Stimulated activated CD8-positive, alpha-beta memory T cell treated with anti-CD3 and anti-CD28 coated beads, Interleukin-15, amount 100 ng/mL, for 48 hours (primary cell): ENCODE measurements at places on chromosomes 12 and 14.

DNA sequence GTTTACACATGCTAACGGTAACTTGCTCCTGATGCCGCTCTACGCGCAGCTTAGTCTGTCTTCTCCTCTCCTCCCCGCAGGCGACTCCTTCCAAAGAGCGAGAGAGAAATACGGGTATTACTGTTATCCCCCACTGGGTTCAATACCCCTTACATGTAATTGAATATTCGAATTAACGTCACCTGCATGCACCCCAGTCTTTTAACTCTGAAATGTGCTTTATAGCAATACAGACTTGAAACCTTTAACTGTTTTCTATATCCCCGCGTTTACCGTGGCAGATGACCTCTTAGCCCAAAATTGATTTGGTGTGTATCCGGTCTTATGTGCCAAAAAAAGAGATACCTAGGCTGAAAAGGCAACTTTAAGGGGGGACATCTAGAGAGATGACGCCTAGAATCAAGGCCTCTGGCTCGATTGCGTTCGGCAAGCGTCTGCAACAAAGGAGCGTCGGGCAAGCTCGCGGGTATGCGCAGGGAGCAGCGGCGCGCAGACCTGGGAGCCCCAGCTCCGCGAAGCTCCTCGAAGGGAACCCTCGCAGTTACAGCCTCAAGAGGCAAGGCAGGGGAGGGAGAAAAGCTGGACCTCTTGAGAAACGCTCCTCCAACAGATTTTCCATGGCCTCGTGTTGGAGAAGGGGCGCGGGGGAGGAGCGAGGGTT is 6.8 kb upstream of the FOXG1 start:
- DNase-seq, result no peak

DNA sequence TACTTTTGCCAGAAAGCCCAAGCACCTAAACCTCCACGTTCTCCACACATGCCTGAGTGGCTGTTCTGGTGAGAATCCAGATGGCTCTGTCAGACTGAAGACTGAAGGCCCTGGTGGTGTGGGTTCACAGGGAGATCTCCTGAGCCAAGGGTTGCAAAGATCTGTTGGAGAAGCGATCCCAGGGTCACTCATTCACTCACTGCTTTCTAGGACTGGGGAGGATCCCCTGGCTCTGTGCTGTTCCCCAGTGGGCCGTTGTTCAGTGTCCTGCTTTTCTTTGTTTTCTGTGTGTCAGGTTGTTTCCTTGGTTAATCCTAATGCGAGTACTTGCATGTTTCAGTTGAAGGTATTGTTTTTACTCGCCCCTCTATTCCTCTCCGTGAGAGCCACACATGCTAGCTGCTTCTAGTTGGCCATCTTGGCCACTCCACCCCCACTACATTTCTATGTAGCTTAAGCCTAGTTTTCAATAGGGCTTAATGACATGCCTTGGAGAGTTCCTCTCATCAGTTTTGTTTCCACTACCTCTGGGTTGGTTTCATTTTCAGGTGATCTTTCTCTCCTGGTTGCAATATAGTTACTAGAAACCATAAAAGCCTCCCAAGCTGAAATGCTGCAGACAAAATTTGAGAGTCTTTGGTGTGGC is 144.5 kb upstream of the SLC38A2 start:
- peak; percentile 15 for DNase-seq

GRCh38 chr14:64369201-64369600 is 19.0 kb upstream of the MTHFD1 start:
- DNase-seq, result no peak

- no peak for DNase-seq
Observed at GRCh38 chr12:17841496-17841895, 248.5 kb downstream of the RERGL start.

DNA sequence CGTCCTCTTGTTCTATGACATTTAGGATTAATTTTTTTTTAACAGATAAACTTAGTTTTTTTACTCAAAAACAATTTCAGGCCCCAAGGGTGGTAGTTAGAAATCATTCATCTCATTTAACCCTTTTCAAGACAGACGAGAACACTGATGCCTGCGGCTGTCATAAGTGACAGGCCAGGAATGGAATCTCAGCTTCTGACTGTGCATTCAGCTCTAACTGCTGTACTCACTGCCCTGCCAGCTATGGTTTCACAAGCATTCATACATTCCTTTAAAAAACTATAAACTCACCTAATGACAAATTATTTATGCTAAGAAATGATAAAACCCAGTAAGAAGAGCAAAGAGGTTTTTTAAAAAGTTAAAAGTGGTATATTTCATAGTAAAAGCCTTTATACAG is 8.8 kb downstream of the DENND5B start:
- DNase-seq, result no peak

DNA sequence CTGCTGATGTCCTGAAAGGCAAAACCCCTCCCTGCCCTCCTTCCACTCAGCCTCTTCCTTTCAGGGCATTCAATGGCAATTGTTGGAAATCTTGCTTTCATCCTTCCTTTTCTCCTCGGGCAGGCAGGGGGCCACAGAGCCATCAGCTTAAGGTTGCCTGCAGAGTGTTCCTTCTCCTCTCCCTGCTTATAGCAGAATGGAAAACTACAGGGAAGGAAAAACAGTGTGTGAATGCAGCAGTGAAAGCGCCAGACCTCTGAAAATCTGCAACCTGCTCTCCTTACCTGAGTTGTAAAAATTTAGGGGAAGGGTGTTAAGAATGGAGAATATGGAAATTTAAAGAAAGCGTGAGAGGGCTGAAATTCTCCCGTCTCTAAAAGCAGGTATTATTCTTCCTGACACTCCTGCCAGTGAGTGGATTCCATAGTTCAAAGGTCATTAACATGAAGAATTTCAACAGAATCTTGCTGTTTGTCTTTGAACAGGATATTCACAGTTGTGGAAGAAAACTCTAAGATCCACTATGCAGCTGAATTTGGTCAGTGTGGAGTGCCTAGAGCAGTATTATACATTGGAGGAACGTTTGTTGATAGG is 348.8 kb downstream of the KCNH5 start:
- DNase-seq, result no peak

GRCh38 chr12:5523396-5524115 is 91.6 kb downstream of the NTF3 start:
- DNase-seq, result no peak

DNA sequence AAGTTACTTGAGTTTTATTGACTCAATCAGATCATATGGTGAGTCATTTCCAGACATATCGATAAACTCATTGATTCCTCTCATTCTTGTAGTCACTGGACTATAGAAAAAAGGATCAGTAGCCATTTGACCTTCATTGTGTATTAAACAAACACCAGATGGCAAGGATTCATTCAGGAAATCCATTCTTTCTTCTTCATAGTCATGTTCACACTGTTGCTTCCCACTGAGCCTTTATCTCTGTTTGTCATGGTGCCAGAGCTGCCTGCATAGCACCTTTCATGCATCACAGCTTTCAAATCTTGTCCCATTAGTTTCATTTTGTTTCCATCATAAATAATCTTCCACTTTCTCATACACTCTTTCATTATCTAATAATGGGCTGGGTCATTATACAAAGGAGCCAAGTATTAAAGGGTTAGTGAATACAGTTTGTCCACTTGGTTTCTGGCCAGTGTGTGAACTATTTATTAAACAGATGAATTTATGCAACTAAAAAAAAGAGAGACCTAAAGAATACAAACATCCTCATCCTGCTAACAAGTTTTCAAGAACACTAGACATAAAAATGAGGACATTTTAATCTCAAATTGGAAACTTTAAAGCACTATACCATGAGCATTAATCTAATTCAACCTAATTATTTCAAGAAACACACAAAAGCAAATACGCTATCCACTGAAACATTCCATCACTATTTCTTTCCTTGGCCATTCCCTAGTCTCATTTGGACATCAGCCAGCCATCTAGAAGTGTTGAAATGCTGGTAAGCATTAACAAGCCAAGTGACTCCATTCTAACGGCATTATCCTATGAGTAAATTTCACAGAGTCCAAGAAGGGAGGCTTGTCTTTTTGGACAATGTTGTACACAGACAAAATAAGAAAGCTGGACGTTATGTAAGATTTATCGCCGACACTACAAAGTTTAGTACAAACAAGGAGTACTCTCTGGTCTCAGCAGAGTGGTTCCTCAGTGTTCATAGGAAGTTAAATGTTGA is 476.5 kb downstream of the FOXG1 start:
- DNase-seq, result no peak

GRCh38 chr14:80356413-80356812 is 145.1 kb upstream of the DIO2 start:
- no peak for DNase-seq

DNA sequence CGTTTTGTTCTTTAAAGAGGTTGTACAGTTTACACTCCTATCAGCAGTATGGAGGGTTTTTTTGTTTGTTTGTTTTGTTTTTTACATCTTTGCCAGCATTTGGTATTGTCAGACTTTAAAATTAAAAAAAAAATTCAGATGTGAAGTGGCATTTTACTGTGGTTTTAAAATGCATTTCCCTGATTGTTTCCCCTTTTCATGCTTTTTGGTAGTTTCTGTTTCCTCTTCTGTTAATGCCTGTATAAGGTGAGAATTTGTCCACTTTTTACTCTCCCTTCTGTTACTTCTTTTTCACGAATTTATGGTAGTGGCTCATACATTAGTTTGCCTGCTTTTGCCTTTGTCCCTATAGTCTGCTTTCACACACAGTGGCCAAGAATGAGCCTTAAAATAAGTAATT is 36.6 kb downstream of the MNAT1 start:
- DNase-seq, result no peak

GRCh38 chr12:122399592-122400373 is 22.7 kb downstream of the CLIP1 start:
- no peak for DNase-seq

DNA sequence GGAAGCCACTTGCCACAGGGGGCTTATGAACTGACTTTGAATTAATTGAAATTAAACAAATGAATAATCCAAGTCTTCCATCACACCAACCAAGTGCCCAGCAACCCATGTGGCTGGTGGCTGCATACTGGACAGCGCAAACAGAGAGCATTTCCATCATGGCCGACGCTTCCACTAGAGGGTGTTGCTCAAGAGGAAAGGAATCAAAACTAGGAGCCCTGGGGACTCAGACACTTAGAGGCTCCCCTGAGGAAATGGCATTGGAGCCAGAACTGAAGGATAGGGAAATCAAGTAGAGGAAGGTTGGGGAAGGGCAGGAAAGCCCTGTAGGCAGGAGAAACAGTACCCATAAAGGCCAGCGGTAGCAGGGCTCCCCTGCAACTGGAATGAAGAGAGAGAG is 50.6 kb upstream of the NUAK1 start:
- no peak for DNase-seq

GRCh38 chr14:25222256-25222655 is 172.3 kb upstream of the STXBP6 start:
- no peak for DNase-seq

DNA sequence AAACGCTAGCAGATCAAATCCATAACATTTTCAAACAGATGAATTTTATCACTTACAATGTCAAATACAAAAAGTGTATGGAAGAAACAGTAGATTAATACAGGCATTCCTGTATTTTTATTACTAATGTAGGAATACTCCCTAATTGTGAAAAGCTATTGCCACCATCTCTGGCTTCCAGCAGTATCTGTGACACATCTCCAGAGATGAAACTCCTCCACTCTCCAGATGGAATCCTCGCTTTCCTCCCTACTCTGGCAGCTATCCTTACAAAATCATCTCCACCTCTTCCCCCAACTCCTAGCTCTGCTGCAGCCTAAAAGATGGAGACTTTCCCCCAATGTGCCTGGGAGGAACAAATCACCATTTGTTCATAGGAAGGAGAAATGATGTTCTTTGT is 211.4 kb downstream of the SSPN start:
- DNase-seq, result no peak

GRCh38 chr14:96231526-96232130 is 24.4 kb upstream of the BDKRB1 start:
- DNase-seq, result no peak

DNA sequence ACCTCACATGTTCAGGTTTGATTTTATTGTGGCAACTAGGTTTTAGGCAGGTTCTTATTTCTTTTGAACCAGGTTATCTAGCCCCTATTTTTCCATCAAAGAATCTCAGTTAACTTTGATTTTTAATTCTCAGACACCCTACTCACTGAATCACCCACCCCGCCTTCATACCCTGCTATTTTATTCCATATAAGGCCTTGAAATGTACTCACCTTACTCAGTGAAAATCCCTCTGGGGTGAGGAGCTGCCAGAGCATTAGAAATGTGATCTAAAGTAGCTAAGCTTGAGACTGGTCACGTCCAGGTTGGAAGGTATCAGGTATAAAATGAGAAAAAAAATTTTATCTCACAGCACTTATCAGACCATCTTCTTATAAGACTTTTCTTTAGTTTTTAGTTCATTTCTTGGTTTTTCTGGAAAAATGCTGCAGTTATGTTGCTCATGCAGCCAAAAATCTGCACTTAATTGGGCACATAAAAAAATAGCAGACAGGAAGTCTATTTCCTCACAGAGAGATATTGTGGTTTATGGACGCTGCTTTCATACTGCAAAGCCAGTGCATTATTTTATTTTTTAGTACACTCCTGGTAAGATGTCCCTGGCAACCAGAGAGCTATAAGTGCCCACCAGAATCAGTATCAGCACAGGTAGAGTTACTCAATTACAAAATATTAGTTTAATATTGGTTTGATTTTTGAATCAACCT is 101.5 kb upstream of the CCDC91 start:
- DNase-seq, result no peak

GRCh38 chr12:66140731-66141130 is 10.2 kb upstream of the LLPH start:
- no peak for DNase-seq

DNA sequence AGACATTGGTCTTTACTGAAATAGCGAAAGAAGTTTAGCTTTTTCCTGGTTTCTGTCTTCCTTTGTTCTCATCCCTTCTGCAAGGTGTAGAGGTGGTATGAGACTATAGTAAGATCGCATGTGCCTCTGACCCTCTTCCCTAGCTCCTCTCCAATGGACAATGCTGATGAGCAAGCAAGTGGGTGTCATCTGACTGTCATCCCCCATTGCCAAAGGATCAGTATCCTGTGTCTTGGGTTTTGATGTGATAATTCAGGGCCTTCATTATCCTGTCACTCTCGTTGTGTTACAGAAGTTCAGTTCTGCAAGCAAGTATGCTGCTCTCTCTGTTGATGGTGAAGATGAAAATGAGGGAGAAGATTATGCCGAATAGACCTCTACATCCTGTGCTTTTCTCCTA is 10.0 kb upstream of the TNS2 start:
- DNase-seq, result no peak

DNA sequence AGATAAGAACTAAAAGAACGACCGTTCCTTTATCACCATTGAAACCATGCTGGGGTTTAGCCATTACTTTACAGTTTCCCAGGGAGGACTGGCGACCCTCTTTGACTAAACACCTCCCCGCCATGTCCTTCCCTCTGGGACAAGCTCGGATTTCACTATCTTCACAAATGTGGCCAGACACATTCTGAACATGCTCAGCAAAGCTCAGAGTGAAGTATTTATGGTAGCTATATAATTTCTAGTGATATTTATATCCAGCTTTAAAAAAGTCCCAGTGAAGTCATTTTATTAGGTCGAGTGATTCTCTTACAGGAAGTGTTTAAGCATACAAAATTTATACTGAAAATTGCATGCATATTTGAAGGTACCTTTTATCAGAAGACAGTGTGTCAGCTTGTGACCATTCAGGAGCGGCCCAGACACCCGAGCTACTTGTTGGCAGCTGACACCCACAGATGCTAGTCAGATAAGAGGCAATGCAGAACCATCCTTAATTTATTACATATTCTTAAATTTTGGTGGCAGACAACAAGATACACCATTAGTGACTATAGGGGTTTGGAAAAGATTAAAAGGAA is 36.8 kb downstream of the NIN start:
- no peak for DNase-seq

- peak; percentile 13 for DNase-seq
Observed at GRCh38 chr12:107515446-107515958, 170.1 kb upstream of the PWP1 start.
